ENCODE measurements at places on chromosomes 6 and 20.
A peak's percentile ranks its signal among the peaks of the same experiment; 100 is the strongest.

DNA sequence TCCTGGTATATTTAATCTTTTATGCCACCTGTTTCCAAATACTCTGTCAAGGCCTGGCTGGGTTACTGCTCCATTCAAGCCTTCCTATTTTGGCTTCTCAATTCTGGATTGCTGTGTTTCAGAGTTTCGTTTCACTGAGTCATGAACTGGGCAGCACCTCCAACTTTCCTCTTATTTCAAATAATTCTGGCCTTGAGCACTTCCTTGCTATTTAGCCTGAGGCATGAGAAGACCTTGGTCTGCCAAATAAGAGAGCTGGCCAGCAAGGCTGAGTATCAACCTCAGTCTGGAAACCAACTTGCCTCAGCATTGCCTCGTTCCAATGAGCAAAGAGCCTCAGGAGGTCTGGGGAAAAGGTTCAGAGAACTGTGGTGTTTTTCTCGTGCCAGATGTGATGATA, 66.6 kb downstream of the TNFAIP3 start:
- DNase-seq: no peak

- DNase-seq: no peak
Measured at GRCh38 chr20:43432498-43432897, 25.2 kb upstream of the SRSF6 start.

GRCh38 chr20:52313341-52313963, 121.9 kb upstream of the ZFP64 start:
- DNase-seq: no peak

- DNase-seq: peak; percentile 37
Measured at GRCh38 chr6:153123801-153124200, 7.3 kb downstream of the RGS17 start.

GRCh38 chr6:32402812-32403211, 4.2 kb downstream of the BTNL2 start:
- no peak for DNase-seq

- DNase-seq: no peak
Measured at GRCh38 chr6:22756365-22756764, 187.0 kb downstream of the HDGFL1 start.

GRCh38 chr20:48803176-48804053, 24.4 kb downstream of the PREX1 start:
- DNase-seq: no peak

DNA sequence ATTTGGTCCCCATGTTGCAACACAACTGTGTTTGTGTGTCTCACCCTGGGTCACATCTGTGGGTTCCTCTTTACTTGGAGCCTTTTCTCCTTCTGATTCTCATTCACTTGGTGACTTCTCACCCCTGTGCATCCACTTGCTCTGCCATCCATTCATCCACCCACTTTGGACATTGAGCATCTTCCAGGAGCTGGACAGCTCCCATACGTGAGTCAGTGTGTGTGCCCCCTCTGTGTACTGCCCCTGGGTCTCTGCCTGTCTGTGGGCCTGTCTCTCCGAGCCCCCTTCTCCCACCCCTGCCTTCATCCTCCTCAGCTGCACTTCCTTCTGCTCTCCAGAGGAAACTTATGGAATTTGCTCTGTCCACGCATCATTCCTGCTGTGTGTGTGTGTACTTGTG, 67.8 kb upstream of the NNAT start:
- no peak for DNase-seq

DNA sequence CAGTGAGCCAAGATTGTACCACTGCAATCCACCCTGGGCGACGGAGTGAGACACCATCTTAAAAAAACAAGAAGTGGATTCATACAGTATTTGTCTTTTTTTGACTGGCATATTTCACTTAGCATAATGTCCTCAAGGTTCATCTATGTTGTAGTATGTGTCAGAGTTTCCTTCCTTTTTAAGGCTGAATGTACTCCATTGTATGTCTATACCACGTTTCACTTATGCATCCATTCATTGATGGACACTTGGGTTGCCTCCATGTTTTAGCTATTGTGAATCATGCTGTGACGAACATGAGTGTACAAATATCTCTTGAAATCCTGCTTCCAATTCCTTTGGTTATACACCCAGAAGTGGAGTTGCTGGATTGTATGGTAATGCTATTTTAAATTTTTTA, 28.9 kb upstream of the FAM83D start:
- no peak for DNase-seq

- DNase-seq: peak; percentile 57
Measured at GRCh38 chr6:113331021-113331420, 526.1 kb upstream of the MARCKS start.
